ENCODE measurements at places on chromosomes 3 and 15.
A peak's percentile ranks its signal among the peaks of the same experiment; 100 is the strongest.

- DNase-seq: peak; percentile 34
These were observed 31.5 kb upstream of the MLF1 start for GRCh38 chr3:158539414-158540014.

GRCh38 chr15:44315773-44316465, 27.4 kb downstream of the GOLM2 start:
- no peak for DNase-seq

DNA sequence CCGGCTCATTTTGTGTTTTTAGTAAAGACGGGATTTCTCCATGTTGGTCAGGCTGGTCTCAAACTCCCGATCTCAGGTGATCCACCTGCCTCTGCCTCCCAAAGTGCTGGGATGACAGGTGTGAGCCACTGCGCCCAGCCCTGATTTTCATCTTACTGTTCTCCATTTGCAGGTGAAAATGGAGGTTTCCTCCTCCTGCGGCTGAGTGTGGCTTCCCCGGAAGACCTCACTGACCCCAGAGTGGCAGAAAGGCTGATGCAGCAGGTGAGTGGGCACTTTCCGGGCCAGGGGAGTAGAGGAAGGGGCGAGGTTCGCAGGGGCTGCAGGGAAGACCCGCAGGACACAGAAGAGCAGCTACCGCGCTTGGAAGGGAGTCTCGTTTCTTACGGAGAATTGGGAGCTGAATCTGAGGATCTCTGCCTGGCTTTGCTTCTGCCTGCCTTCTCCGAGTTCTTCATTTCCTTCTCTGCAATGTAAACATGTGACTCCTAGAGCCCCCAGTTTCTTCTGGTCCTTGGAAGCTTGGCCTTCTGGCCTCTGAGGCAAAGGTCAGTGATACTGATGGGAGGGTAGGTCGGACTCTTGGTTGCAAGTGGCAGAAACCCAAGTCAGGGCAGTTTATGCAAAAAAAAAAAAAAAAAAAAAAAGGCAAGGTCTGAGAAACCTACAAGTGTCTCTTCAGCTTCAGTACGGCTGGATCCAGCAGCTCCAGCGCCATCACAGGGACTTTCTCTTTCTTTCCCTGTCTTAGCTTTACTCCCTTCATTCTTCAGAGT, 8.9 kb downstream of the MUC20 start:
- DNase-seq: no peak

DNA sequence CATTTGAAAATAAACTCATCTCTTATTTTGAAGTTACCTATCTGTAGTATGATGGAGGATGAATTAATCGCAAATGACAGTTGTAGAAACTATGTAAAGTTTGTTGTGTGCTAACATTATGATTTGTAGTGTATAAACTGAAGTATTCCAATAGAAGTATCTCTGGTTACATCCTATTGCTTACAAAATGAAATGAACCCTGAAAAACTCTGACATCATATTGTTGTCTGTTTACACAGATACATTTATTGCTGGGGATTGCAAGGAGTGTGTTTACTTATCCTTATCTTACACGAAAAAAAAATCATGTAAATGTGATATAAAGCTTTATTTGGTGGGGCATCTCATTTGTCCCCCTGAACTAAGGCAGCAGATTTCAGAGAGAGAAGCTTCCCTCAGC, 2.6 kb upstream of the ABHD10 start:
- DNase-seq: no peak

DNA sequence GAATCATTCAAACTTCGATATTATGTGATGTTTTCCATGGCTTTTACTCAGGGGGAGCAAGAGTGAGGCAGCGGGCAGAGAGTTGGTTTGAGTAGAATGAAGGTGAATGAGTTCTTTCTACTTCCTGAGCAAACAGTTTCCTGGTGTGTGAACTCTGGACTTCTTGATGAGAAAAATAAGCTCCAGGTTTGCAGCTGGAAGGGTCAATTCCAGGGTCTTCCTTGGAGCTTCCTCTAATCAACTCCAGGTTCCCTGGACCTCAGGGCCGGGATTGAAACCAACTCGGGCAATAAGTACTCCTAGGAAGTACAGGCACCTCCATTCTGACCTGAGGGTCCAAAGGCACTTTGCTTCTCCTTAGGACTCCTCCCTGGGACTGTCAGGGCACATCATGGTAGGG, 243.6 kb upstream of the ONECUT1 start:
- DNase-seq: no peak

DNA sequence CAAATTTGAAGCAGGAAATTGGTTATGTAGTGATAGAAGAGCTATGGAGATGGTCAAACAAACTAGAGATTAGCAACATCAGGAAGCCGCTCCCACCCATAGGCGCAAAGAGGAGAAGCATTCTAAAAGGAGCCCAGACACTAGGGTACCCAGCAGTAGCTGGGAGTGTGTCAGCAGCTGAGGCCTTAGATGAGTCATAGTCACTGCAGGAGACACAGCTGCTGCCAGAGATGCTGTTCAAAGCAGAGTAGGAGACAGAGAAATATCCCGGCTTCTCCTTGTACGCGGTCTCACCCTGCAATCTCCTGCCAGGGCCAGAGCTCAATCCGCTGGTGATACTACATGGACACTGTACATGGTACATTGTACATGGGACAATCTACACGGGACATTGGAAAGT, 61.9 kb downstream of the VGLL3 start:
- DNase-seq: no peak

GRCh38 chr15:70528270-70528706, 235.1 kb downstream of the UACA start:
- peak; percentile 57 for DNase-seq

- no peak for DNase-seq
These were observed 50.4 kb downstream of the GHSR start for GRCh38 chr3:172397716-172398405.

GRCh38 chr15:38149315-38149714, 103.3 kb upstream of the SPRED1 start:
- DNase-seq: no peak

DNA sequence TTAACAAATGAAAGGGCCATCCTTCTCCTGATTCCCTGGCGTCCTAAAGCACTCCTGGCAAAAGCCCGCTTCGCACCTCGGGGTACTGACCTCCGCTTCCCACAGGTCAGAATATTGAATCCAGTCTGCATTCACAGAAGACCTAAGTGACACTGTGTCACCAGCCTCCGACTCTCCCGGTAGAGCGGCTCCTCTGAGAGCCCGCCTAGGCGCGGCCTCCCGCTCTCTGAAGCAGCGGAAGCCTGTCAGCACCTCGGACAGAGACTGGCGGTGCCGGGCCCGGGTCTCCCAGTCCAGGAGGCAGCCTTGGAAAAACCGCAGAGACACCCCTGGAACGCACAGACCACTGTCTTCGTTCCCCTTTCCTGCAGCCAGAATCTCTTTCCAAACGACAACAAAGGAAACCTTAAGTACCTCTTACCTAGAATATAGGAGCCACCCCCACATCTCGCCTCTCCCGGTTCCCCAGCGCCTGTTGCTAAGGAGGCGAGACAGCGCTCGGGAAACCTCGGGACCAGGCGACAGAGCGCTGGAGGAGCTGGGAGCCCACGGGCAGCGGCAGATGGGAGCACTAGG, 1.2 kb downstream of the GABRB3 start:
- DNase-seq: no peak

- no peak for DNase-seq
These were observed 56.8 kb upstream of the NANOGP8 start for GRCh38 chr15:35141743-35142471.

- DNase-seq: no peak
These were observed 50.4 kb upstream of the CASR start for GRCh38 chr3:122132949-122133540.

DNA sequence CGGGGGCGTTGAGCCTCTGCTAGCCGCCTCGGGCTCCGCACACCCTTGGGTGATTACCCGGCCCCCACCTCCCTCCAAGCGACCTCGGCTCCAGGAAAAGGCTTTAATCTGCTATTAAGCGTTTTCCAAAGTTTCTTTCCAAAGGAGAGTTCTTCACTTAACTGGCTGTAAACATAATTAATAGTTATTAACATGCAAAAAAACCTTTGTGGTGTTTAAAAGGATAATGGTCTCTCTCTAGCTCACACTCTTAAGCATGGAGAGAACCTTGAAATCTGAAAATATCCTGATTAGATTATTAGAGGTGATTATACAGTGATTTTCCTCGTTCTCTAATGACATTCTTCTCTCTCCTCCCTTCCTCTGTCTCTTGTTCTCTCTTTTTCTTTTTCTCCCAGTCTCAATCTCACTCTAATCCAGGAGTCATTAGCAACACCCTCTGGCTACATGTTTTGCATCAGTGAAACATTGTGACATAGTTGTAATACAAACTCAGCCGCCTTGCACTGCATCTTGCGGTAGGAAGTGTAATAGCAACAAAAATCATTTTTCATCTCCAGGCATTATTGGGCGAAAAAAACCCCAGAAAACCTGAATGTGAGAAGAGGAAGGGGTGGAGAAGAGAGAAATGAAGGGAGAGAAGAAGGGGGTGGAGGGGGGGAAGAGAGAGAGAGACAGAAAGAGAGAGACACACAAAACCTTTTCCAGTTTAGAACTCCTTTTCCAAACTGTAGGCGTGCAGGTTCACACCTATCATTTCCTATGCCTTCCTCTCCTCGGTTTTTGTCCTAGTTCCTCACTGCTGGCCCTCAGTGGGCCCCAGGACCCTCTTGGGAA, 24.4 kb downstream of the NR2F2 start:
- no peak for DNase-seq

DNA sequence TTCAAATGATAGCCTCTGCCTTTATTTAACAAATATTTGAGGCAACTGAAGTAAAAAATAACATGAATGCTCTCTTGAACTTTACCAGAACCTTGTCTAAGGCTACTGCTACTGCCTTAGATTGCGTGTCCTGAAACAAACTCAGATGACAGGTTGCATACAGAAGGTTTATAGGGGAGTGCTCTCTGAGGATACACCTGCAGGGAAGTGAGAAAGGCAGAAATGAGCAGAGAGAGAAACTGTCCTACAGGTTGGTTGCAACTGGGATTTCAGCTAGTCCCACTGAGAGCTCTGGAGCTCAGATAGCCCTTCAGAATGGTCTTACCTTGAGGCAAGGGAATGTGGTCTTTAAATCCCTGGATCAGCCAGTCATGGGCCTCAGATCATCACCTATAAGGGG, 165.5 kb downstream of the IL5RA start:
- DNase-seq: no peak

DNA sequence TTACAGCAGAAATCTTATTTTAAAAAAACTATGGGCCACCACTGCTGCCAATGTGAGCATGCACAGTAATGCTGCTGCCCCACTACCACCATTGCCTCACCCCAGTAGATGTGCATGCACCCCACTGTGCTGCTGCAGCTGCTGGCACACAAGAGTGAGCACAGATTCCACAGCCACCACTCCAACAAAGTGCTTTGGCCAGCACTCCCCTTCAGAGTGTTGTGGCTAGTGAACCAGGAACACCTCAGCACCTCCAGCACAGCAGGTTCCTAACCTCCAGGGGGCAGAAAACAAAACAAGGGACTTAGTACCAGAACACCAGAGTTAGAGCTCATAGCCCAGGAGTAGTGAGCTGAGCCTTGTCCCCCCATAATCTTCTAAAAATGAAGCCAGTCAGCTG, 629.6 kb downstream of the PYDC2 start:
- no peak for DNase-seq

DNA sequence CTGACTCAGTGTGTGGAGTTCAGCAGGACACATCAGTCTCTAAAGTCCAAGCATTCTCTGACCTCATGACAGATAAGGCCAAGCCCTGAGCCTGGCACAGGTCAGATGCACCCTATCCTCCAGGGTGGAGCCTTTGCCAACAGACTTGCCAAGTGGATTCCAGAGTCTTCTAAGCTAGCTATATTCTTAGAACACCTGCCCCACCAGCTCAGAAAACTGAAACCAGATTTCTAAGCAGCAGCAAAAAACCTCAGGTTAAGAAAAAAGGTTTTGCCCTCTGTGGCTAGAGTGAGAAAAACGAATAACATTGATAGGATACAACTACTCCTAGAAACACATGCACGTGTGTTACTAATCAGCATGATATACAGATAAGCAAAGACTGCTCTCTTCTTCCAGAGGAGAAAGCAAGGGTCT, 11.6 kb downstream of the RMDN3 start:
- no peak for DNase-seq

- DNase-seq: no peak
These were observed 294.5 kb downstream of the FHIT start for GRCh38 chr3:60956729-60957128.

- no peak for DNase-seq
These were observed 2.2 kb downstream of the CDCP1 start for GRCh38 chr3:45143673-45144671.

DNA sequence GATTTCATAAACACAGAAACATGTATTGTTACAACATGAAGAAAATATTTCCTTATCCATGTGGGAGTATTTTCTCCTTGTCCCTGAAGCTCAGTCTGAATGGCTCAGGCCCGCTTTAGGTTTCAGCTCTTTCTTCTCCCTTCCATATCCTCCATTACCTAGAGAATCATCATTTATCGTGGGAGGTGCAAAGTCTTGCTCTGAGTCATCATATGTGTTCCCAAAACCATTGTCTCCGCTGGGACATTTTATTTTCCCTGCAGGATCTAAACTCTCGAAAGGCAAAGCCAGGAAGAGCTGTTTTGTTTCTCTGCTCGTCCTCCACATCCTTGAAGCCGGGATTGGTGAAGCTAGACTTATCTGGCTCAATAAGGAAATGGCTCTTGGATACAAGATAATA, 571.2 kb downstream of the EDEM1 start:
- no peak for DNase-seq

DNA sequence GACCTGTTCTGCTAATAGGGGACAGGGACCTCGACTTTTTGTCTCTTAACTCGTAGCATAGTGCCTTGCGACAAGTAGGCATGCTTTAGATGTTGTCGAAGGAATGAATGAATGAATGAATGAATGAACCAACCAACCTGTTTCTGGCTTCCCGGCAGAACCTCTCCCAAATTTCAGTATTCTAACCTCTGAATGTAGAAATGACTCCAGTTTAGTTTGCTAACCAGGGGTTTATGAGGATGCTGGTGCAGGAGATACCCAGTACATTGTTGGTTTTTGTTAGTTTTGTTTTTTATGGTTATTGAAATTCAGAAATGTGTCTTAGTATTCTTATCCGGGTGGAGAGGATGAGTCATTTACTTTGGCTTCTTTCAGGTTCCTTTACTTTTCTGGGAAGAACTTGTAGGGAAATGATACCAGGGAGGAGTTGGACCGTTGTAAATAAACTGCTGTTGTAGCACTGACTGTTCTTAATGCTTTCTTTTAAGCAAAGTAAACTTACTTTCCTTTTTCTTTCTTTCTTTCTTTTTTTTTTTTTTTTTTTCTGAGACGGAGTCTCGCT, 29.6 kb upstream of the EHHADH start:
- DNase-seq: no peak

GRCh38 chr3:172371544-172371943, 76.7 kb downstream of the GHSR start:
- no peak for DNase-seq

DNA sequence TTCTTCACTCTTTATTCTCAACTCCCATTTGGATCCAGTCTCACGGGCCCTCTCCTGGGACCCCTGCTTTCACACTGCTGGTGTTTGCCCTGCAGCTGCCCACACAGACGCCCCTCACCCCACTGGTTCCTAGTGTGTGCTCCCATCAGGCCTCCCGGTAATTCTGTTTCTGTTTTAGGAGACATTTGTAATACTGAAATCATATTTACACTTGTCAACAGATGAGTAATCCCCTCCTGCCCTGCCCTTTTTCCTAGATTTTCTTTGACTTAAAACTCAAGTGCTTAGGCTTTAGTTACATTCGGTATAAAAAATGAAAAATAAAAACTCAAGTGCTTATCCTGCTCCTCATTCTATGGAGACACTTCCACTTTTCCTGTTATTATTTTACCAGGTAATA, 18.4 kb upstream of the ABTB1 start:
- no peak for DNase-seq

- no peak for DNase-seq
These were observed 18.1 kb downstream of the GHRL start for GRCh38 chr3:10274601-10275000.

Measured in activated naive CD4-positive, alpha-beta T cell treated with anti-CD3 and anti-CD28 coated beads, Interleukin-2, amount 50 U/mL, for 16 hours (primary cell).